C1 segment of cervical spinal cord (tissue), 14 donors: ENCODE measurements at places on chromosomes 7 and 10.

DNA sequence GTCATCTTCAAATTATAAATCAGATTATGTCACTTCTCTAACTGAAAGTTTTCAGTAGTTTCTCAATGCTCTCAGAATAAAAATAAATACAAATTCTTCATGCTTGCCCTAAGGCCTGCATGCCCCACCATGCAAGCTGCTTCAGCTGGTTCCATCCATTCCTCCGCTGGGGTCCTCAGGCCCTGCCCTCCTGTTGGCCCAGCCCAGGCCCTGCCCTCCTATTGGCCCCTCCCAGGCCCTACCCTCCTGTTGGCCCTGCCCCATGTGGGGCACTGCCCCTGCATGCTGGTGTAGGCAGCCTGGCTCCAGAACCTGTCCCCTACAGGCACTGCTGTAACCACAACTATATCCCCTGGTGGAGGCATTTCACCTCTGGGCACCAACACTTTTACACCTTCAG is 109.3 kb upstream of the TCERG1L start:
- DNase-seq: no peak

- DNase-seq: no peak
Measured at GRCh38 chr10:1605999-1606940, 131.1 kb downstream of the ADARB2 start.

- DNase-seq: no peak
Measured at GRCh38 chr10:12237265-12238220, 41.6 kb downstream of the CDC123 start.

DNA sequence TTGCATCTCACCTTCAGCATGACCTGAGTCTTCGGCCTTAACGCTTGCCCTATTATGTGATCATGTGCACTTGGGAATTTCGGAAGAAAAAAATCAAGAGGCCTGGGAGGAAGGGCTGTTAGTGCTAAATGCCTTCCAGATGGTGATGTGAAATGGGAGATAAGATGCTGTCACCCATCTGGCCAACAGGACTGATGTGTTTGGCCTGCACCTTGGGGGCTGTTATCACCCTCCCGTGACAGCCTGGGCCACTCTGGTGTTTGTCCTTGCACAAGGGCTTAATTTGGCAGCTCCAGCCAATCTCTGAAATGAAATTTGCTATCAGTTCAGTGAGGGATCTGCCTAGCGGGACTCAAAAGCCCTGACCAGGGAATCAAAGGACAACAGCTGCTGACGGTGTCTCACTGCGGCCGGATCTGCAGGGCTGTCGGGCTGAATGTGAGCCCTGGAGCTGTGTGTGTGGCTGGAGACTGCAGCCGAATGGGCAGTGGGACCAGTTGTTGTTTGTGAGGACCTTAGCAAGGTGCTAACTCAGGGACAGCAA is 131.4 kb upstream of the BTBD16 start:
- DNase-seq: no peak

DNA sequence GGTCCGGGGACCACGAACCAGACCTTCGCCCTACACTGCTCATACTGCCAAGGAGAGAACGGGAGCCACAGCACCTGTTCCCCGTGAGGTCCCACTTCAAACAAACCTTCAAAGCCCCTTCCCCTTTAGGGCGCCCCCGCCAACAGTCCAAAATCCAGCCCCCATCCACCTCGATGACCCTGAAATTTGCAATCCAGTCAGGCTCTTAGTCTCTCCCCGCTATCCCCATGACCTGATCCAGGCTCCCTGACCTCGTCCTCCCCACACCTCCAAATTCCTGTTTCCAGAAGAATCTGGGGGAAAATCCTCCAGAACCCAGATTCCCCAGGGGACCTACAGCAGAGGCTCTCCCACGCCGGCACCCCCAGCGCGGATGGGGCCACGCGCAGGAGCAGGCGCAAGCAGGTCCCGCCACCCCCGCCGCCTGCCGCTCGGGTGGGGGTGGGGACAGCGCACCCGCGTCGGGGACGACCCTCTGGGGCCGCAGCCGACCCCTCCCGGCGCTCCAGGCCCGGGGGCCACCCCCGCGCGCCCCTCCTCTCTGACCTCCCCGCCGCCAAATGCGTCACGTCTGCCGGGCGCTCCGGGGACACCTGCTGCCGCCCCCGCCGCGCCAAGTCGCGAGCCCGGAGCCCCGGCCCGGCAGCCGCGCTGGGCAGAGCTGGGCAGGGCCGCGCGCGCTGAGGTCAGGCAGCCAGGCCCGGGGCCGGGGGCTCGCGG is 753 bp downstream of the CAMK2B start:
- DNase-seq: no peak

DNA sequence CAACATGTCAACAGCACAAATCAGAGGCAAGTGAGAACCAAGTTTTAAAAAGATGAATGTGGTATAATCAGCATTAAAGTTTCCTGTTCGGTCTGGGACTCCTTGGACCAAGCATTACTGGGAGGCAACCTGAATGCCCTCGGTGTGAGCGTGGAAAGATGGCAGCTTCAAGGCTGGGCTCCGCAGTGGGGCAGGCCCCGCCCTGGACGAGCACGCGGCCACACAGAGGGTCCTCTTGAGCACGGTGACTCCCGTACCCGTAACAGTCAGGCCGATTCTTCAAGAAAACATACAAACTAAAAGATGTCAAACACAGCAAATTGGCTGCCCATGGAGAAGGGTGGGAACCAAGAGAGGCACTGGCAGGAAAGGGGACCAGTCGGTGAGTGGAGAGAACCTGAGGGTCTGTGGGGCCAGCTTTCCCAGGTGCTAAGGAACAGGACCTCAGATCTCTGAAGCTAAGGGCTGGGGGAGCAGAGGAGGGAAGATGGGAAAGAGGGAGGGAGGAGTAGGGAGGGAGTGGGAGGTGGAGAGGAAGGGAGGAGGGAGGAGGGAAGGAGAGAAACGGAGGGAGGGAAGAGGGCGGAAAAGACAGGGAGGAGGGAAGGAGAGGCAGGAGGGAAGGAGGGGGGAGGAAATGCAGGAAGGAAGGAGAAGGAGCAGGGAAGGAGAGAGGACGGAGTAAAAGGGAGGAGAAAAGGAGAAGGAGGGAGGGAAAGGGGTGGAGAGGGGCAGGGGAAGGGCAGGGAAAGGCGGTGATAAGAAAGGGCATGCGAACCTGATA is 71.2 kb upstream of the FAM20C start:
- no peak for DNase-seq

DNA sequence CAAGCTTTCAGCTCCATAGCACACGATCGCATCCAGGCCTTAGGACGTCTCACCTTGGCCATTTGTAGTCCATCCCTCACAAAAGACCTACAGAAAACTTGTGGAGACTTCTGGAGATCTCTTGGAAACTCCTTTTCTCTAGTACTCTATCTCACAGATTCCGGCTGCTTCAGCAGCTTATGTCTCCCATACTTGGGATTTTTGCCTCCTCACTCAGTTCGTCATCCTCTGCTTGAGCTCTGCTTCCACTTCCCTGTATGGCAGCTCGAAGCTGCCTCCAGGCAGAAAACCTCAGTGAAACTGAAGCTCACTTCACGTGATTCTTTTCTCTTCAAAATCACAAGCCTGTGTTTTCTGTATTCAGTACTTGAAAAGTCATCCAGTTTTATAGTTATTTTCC is 178.7 kb upstream of the GDF10 start:
- DNase-seq: no peak

DNA sequence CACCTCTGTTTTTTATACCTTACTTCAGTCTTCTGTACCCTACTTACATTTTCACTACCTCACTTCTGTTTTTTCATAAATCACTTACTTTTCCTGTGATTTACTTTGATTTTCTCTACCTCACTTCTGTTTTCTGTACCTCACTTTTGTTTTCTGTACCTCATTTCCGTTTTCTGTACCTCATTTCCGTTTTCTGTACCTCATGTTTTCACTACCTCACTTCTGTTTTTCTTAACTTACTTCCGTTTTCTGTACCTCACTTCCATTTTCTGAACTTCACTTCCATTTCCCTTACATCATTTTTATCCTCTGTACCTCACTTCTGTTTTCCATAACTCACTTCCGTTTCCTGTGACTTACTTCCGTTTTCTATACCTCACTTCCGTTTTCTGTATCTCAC is 492.0 kb upstream of the AKR1E2 start:
- no peak for DNase-seq

DNA sequence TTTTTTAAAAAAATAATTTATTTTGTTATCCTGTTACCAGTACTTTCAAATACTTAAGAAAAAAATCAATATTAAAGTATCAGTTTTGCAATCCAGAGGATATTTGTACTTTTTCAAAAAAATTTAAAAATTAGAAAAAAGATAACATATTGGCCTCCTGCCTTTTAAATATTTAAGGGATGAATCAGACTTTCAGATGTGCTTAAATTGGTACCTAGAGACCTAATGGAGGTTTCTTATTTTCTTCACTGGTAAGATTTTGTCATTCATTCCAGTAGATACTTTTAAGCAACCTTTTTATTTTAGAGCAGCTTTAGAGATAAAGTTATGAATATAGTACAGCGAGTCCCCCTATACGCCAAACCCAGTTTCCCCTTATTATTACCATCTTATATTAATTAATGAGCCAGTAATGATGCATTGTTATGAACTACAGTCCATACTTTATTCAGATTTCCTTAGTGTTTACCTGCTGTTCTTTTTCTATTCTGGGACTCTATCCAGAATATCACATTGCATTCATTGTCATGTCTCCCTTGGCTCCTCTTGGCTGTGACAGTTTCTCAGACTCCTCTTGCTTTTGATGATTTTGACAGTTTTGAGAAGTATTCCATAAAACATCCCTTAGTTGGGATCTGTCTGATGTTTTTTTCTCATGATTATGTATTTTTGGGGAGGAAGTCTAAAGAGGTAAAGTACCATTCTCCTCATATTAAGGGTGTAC is 34.2 kb downstream of the BICC1 start:
- DNase-seq: no peak

GRCh38 chr10:64097391-64098122 is 576.4 kb downstream of the REEP3 start:
- no peak for DNase-seq

DNA sequence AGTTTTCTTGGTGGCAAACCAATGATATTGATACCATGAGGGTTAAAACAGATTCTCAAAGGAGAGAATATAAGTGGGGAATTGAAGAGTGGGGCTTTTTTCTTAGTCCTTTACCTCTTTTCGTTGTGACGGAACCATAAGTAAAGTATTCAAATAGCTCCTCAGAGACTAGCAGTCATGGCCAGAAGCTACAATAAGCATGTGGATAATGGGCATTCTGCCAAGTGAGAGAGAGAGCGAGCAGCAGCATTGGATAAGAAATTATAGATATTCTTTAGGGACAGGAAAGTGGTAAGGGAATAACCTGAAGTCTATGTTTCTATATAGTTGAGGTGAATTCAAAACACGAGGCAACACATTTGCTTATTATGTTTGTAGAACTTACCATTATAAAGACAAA is 235.1 kb downstream of the SEMA3E start:
- DNase-seq: no peak
